ENCODE measurements at places on chromosomes 6 and 20.

DNA sequence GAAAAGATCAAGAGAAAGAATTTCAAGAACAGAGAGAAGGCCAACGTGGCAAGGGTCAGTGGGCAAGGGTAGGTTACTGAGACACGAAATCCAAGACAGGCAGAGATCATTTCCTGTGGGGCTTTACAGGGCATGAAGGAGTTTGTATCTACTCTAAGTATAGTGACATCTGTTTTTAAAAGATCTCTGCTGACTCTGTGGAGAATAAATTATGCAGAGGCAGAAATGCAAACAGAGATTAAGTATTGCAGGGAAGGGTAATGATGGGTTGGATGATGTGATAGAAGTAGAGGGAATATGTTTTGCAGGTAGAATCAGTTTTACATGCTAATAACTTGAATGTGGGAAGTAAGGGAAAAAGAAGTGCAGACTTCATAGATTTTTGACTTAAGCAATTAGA is 243.5 kb downstream of the FRK start:
- H3K4me1 ChIP-seq: no peaks in the 10 kb centered on the region
- no peaks in the 10 kb centered on the region for H3K27me3 ChIP-seq
- no peak for DNase-seq
- no peaks in the 10 kb centered on the region for H3K36me3 ChIP-seq

GRCh38 chr6:125013938-125014660 is 51.9 kb downstream of the RNF217 start:
- no peak for DNase-seq
- no peaks in the 10 kb centered on the region for H3K27me3 ChIP-seq
- H3K4me3 ChIP-seq: no peak overlapping the region
- no peaks in the 10 kb centered on the region for H3K36me3 ChIP-seq
- no peaks in the 10 kb centered on the region for H3K4me1 ChIP-seq

- H3K27ac ChIP-seq: no peak overlapping the region
- no peaks in the 10 kb centered on the region for H3K27me3 ChIP-seq
- no peaks in the 10 kb centered on the region for H3K36me3 ChIP-seq
- H3K4me3 ChIP-seq: no peak overlapping the region
- no peak for DNase-seq
- H3K4me1 ChIP-seq: no peaks in the 10 kb centered on the region
Measured at GRCh38 chr20:7327810-7328209, 560.3 kb downstream of the BMP2 start.

DNA sequence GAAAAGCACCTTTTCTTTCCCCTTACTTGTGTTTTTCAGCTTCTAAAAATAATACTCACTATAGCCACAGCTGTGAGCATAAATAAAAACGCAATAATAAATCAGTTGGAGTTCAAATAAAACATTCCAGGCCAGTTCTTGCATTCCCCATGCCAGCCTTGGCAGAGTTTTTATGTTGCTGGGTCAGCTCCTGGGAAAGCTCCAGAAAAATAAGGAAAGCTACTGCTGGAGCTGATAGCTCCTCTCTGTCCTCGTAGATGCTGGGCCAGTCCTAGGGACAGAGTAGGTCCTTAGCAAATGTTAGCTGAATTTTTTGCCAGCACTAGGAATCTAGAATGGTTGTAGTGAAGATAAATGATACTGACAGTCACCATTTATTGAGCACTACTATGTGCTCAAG is 389.0 kb upstream of the SYNCRIP start:
- H3K4me1 ChIP-seq: no peaks in the 10 kb centered on the region

GRCh38 chr6:82458705-82459104 is 95.1 kb downstream of the TPBG start:
- H3K4me3 ChIP-seq: no peak overlapping the region
- no peaks in the 10 kb centered on the region for H3K36me3 ChIP-seq
- no peak overlapping the region for H3K27ac ChIP-seq
- no peak for DNase-seq
- H3K4me1 ChIP-seq: no peaks in the 10 kb centered on the region

DNA sequence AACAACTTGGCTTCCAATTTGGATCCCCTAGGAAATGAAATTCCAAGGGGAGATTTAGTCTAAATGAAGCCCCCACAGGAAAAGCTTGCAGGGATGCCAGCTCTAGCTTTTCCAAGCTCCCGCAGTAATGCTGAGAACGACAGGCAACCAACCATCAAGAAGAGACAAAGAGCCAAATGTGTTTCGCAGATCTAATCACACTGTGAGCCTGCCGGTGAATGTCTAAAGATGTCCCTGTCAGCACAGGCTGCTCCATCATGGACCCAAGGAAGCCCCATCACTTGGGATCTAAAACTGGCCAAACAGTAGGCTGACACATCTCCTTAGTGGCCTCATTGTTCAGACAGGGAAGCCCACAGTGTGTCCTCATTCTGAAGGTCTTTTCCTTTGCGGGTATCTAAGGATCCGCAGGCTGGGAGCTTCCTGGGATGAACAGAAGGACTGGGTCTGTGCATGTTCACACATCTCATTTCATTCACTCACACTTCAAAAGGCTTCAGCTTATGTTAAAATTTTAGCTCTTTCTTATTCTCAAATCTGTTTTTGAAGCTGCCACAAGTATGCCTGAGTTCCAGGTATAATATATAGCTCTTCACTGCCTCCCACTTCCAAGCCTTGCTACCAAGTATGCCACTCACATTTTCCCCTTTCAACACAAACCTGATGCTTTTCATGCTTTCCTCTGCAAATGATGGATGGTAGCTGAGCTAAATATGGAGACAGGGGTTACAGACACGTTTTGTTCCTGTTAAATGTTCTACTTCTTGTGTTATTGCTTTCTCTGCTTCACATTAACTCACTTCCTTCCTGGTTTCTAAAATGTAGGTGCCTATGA is 229.8 kb downstream of the HIVEP2 start:
- H3K27me3 ChIP-seq: no peaks in the 10 kb centered on the region
- DNase-seq: no peak
- H3K27ac ChIP-seq: no peak overlapping the region
- no peak overlapping the region for H3K4me3 ChIP-seq

GRCh38 chr6:146931214-146931613 is 273.0 kb upstream of the STXBP5 start:
- H3K27ac ChIP-seq: no peak overlapping the region
- H3K4me3 ChIP-seq: no peak overlapping the region

- peaks cover 34% of the 10 kb centered on the region for H3K27me3 ChIP-seq
- H3K4me3 ChIP-seq: no peak overlapping the region
- no peaks in the 10 kb centered on the region for H3K36me3 ChIP-seq
- no peak for DNase-seq
- no peaks in the 10 kb centered on the region for H3K4me1 ChIP-seq
Measured at GRCh38 chr20:50691573-50692551, 520 bp upstream of the RIPOR3 start.

GRCh38 chr6:18672852-18673251 is 285.7 kb downstream of the RNF144B start:
- no peaks in the 10 kb centered on the region for H3K36me3 ChIP-seq
- no peak overlapping the region for H3K4me3 ChIP-seq
- H3K4me1 ChIP-seq: peaks cover 9% of the 10 kb centered on the region

DNA sequence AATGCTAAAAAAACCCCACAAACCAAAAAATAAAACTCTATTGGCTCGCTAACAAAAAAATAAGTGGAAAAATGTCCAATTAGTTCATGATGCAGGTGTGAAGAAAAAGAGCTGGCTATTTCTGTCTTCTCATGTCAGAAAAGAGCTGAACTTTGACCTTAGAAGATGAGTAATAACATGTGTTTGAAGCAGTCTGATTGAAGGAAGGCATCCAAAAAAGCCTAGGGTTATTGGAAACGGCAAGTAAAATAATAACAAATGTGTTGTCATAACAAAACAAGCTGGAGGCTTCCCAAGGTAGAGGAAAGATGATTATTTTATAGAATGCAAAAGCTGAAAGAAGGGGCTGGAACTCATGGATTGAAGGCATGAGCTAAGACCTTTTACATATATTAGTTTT is 94.4 kb upstream of the FAM184A start:
- no peak for DNase-seq
- H3K4me1 ChIP-seq: no peaks in the 10 kb centered on the region
- H3K4me3 ChIP-seq: no peak overlapping the region
- no peaks in the 10 kb centered on the region for H3K27me3 ChIP-seq

GRCh38 chr6:83466328-83466727 is 35.5 kb upstream of the ME1 start:
- H3K27me3 ChIP-seq: no peaks in the 10 kb centered on the region
- no peaks in the 10 kb centered on the region for H3K4me1 ChIP-seq
- H3K36me3 ChIP-seq: no peaks in the 10 kb centered on the region

GRCh38 chr6:3882866-3883265 is 33.7 kb downstream of the FAM50B start:
- H3K4me1 ChIP-seq: no peaks in the 10 kb centered on the region
- H3K27ac ChIP-seq: no peak overlapping the region
- H3K4me3 ChIP-seq: no peak overlapping the region
- no peak for DNase-seq

DNA sequence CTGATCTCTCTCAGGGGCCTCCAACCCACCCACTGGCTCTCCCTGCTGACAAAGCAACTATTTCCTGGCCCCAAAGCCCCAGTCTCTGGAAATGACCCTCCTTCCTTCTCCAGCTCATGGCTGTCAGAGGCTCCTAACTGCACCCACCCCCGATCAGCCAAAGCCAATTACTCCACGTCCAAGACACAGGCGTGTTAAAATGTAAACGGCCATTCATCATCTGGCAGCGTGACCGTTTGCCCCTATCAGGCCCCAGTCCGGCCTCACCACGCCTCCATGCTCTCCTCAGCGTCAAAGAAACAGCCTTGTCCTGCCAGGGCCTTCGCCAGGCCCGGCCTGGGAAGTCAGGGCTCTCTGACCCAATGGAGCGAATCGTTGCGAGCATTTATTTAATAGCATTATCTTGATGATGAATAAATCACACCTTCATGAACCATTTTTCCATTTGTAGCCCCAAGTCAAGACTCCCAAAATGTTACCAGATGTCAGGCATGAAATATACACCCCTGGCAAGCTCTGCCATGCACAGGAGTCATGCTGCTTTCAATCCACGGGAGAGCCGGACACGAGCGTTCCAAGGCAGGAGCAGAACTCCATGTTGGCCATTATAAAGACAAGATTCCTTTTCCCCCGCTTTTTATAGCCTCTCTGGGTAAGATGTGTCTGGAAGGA is 17.7 kb downstream of the RIPOR3 start:
- no peaks in the 10 kb centered on the region for H3K4me1 ChIP-seq
- no peaks in the 10 kb centered on the region for H3K27me3 ChIP-seq
- H3K4me3 ChIP-seq: no peak overlapping the region
- H3K36me3 ChIP-seq: no peaks in the 10 kb centered on the region
- no peak for DNase-seq
- no peak overlapping the region for H3K27ac ChIP-seq

- H3K36me3 ChIP-seq: no peaks in the 10 kb centered on the region
- no peaks in the 10 kb centered on the region for H3K4me1 ChIP-seq
- no peak overlapping the region for H3K4me3 ChIP-seq
- no peak overlapping the region for H3K27ac ChIP-seq
- no peaks in the 10 kb centered on the region for H3K27me3 ChIP-seq
Measured at GRCh38 chr6:14038467-14039437, 78.8 kb upstream of the CD83 start.

- no peak overlapping the region for H3K27ac ChIP-seq
- H3K36me3 ChIP-seq: no peaks in the 10 kb centered on the region
- no peaks in the 10 kb centered on the region for H3K27me3 ChIP-seq
- DNase-seq: no peak
- no peak overlapping the region for H3K4me3 ChIP-seq
Measured at GRCh38 chr6:54084231-54084630, 27.0 kb upstream of the MLIP start.

GRCh38 chr6:135094403-135094821 is 39.8 kb upstream of the HBS1L start:
- H3K4me1 ChIP-seq: peaks cover 14% of the 10 kb centered on the region
- H3K27me3 ChIP-seq: no peaks in the 10 kb centered on the region
- DNase-seq: no peak
- no peak overlapping the region for H3K4me3 ChIP-seq

DNA sequence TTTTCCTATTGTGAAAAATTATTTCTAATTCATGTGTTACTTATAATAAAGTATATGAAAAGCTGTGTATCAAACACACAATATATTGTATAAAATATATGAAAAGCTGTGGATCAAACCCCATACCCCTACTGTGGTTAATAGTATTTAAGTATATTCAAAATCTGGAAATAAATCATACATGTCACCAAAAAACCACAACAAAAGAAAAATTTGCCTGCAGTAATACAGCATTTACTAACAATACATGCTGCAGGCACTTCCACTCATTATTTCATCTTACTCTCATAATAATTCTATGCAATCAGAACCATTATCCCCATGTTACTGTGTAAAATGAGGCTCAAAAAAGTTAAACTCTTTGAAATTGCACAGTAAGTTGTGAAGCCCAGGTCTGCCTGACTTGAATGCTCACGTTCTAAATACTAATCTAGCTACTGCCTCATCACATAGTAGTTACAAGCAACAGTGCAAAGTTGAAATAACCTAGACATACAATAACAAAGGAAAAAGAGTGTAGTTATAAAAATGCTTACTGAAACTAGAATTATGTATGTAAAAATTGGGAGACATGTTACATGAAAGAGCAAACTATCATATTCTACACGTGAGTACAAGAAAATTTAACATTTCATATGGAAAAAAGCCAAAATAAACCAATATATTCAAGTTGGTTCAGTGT is 61.7 kb downstream of the FAM217A start:
- peak overlapping the region; percentile 97 for H3K27ac ChIP-seq
- peak overlapping the region; percentile 82 for H3K4me3 ChIP-seq
- DNase-seq: no peak
- no peaks in the 10 kb centered on the region for H3K27me3 ChIP-seq
- no peaks in the 10 kb centered on the region for H3K36me3 ChIP-seq
- H3K4me1 ChIP-seq: peaks cover 19% of the 10 kb centered on the region

- no peaks in the 10 kb centered on the region for H3K36me3 ChIP-seq
- no peaks in the 10 kb centered on the region for H3K4me1 ChIP-seq
- H3K27ac ChIP-seq: no peak overlapping the region
- no peak overlapping the region for H3K4me3 ChIP-seq
Measured at GRCh38 chr6:2756687-2757224, 6.0 kb upstream of the MYLK4 start.

- H3K27me3 ChIP-seq: no peaks in the 10 kb centered on the region
- no peaks in the 10 kb centered on the region for H3K36me3 ChIP-seq
- DNase-seq: no peak
- H3K4me1 ChIP-seq: peaks cover 3% of the 10 kb centered on the region
- no peak overlapping the region for H3K4me3 ChIP-seq
- no peak overlapping the region for H3K27ac ChIP-seq
Measured at GRCh38 chr6:12102350-12102749, 90.2 kb downstream of the HIVEP1 start.
